PC-9 (cell line): ENCODE measurements at places on chromosomes 3 and 15. TPM values are rescaled to one million over a fixed set of nuclear protein-coding genes. Genes with fewer than 3 reads are reported as not detected.

The MNS1 gene
- 9.7 and 16.2 TPM in 2 replicates for total RNA-seq

The GOLGA8T gene
- not detected in 2 replicates for total RNA-seq

The PLA2G4E gene
- total RNA-seq = not detected in 2 replicates

The GRK7 gene
- total RNA-seq = not detected in 2 replicates

GRCh38 chr3:15325228-15325627, 7.2 kb downstream of the SH3BP5 start:
- peak; percentile 77 for DNase-seq

DNA sequence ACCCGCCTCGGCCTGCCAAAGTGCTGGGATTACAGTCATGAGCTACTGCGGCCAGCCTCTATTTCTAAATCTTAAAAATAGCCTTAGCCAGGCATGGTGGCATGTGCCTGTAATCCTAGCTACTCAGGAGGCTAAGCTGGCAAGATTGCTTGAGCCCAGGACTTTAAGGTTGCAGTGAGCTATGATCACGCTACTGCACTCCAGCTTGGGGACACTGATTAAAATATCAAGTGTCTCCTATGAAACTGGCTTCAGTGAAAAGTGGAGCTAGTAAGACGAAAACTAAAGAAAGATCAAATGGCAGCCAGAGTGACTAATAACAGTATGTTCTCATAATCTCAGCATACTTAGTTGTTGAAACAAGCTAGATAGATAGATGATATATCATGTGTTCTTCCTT, 112.5 kb downstream of the STT3B start:
- no peak for DNase-seq

DNA sequence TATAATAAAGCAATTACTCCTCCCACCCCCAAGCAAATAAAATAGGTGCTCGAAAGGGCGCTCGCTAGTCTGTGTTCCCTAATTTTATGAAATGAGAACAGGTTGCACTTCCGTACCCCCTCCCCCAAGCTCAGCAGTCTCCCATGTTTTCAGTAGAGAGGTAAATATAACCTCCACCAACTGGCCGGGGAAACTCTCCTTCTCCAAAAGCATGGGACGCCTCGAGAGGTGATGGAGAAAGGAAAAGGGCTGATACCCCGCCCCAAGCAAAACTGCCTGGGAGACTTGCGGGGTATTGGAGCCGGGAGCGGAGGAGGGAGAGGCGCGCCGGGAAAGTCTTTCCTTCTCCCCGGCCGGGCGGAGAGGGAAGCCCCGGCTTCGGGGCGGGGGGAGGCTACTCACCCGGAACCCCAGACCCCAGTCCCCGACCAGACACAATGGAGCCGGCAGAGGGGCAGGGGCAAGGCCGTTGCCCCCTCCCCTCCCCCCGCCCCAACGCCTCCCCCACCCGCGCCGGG, 605 bp downstream of the DCUN1D1 start:
- DNase-seq = no peak

DNA sequence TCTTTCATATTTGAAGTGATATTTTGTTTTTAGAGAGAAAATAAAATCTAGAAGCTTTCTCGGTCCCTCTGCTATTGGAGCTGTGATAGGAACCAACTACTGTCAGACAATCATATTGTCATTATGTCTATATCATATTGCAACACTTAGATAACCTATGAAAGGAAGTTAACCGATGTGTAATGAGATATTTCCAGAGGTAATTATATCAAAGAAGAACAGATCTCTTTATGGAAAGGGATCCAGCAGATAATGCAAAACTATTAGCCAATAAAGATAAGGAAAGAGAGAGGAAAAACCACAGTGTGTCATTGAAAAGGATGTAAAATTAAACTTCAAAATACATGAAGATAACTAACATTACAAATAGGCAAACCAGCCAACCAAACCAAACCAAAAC, 529.1 kb upstream of the CCDC54 start:
- DNase-seq = no peak

The SPINK8 gene
- total RNA-seq = not detected in 2 replicates

The IMPG2 gene
- 0.05 and 0.11 TPM in 2 replicates for total RNA-seq

The SLC9C1 gene
- not detected in 2 replicates for total RNA-seq

GRCh38 chr3:138497851-138498250, 63.4 kb downstream of the ESYT3 start:
- DNase-seq = no peak

The LINGO1 gene
- not detected in 2 replicates for total RNA-seq

DNA sequence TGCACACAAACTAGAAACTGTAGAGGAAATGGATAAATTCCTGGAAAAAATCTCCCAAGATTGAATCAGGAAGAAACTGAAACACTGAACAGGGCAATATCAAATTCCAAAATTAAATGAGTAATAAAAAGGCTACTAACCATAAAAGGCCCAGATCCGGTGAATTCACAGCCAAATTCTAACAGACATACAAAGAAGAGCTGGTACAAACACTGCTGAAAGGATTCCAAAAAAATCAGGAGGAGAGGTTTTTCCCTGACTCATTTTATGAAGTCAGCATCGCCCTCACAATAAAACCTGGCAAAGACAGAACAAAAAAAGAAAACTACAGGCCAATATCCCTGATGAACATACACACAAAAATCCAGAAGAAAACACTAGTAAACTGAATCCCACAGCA, 462.4 kb upstream of the THBS1 start:
- DNase-seq = no peak

- DNase-seq = peak; percentile 67
Observed at GRCh38 chr15:51737522-51738305, at the start of gene LYSMD2. Gene LYSMD2, minus strand, starts transcription at chr15:51737655. Its CDS starts 33 bp downstream, at chr15:51737622.

DNA sequence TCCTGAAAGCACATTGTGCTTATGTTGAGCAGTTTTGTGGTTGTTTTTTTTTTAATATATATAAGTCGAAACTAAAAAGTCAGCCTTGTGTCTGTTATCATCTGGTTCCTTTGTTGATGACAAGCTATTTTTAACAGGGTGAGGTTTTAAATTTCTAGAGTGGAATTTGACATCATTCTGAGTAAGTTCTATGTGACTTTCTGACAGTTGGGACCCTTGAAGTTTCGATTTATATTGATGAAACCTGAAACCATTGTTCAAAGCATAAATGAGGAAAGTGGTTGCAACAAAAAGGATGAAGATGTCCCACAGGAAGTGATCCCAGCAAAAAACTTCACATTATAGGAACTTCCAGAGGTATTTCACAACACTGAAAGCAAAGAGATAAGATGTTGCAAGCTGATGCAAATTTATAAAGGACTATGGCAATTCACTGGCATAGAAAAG, 94.0 kb downstream of the CYP19A1 start:
- no peak for DNase-seq

DNA sequence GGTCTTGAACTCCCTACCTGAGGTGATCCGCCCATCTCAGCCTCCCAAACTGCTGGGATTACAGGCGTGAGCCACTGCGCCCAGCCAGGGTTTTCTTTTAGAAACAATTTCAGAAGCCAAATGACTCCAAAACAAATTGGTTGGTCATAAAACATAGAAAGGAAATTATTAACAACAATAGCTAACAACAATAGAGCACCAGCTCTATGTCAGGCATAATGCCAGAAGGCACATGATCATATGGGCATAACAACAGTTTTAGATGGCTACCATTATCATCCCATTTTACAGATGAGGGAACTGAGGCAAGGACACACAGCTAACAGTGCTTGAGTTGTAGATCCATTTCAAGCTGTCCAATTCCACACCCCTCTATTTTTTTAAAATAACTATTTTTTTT, 22.2 kb upstream of the RAF1 start:
- DNase-seq = no peak

DNA sequence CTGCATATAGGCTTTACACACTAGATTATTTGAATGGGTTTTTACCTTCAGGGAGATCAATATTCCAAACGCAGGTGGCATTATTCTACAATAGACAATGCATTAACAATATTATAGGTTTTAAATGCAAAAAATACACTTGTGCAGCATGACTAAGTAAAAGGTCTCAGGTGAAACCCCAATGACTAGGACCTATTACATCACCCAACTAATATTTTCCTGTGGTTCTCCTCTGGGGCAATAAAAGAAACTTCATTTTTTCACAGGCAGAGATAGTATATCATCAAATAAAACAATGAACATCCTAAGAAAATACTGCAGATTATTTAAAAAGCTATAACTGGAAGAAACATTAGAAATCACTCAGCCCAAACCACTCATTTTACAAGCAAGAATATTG, 375.3 kb downstream of the ROBO1 start:
- no peak for DNase-seq

The RAB6B gene
- 0.40 and 0.52 TPM in 2 replicates for total RNA-seq

DNA sequence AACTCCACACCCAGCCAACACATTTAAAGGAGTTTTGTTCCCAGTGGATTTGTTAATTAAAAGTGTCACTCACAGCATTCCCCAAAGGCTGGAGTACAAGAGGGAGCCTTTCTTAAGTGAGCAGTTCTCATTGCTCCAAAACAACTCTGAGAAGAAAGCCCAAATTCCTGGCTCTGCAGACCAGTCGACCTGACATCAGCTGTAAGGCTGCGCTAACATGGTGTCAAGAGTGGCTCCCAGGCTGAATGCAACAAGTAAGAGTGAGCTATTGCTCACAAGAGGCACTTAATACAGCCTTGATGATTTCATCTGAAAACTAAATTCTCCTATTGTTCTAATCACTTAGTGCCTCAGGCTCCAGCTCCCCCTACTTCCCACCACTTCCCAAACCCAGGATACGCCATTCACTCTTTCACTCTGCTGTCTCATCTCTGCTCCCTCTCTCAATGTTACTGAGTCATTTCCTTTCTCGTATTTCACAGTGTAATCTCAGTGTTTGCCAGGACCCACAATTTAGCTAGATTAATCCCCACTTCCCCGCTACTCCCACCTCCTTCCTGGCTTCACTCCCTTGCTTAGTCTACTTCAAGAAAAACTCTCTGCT, 81.8 kb downstream of the WWTR1 start:
- peak; percentile 91 for DNase-seq

GRCh38 chr3:4841225-4841624, 138.0 kb upstream of the BHLHE40 start:
- no peak for DNase-seq

The SERPINI2 gene
- not detected in 2 replicates for total RNA-seq

The CCDC80 gene
- total RNA-seq = 142 and 162 TPM in 2 replicates

The BNC1 gene
- total RNA-seq = 0.70 and 0.83 TPM in 2 replicates

DNA sequence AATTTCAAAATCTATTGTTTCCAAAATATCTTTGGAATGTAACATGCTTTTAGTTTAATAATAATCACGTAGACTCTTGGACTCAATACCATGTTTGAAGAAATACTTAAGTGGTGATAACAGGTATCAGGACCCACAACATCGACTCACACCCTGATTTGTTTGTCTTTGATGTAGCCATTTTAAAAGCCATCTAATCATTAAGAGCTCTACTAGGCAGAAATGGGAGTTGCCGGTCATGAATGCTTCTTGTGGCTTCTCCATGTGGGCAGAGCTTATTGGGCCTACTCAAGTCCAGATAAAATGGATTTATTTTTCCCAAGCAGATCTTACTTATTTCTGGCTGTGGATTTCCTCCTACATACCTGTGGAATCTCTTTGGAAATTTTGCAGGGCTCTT, 261.6 kb upstream of the NR2F2 start:
- no peak for DNase-seq
